ENCODE measurements at places on chromosomes 6 and 20.

DNA sequence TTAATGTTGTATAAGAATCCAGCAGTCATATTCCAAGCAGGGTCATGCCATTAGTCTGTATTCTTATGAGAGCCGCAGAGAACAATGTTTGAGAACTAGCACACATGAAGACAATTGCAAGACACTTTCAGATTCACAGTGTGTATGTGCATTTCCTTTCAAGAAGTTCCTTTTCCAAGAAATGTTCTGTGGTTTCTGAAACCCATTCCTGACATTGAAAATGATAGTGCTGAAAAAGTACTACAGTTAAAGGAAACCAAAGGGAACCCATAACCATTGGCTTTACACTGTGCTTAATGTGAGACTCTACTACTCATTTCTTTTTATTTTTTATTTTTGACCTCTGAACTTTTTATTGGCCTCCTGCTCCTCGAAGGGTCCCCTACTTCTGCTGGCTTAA lies 4.2 kb upstream of the CALHM6 start:
- DNase-seq = no peak

GRCh38 chr20:46111028-46111835 lies 6.9 kb upstream of the CD40 start:
- DNase-seq = no peak

DNA sequence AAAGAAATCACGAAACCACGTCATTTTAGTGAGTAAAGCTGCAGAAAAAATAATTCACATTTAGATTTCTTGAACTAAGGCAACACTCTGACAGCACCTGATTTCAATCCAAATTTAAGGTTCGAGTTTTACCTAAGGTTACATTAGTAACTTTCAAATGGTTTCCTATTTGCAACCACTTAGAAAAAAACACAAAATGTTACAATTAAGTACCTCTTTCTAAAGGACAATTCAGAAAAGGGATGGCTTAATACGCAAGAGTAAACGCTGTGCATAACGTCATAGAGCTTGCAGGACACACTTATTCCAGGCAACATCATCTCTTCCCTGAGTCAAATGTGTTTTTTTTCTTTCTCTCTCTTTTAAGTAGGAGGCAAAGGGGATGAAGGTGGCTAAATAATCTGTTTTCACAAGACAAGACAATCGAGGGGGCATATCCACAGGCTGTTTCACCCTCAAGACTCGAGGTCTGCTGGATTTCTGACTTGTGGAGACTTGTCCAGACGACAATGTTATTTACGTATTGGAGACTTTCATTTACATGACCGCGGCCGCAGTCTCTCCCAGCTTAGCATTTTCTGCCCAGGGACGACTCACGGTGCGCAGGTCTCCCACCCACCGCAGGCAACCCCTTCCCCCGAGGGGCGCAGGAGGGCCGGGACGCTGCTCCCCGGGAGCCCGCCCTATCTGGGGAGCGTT lies 86.0 kb downstream of the SESN1 start:
- DNase-seq = peak; percentile 7

DNA sequence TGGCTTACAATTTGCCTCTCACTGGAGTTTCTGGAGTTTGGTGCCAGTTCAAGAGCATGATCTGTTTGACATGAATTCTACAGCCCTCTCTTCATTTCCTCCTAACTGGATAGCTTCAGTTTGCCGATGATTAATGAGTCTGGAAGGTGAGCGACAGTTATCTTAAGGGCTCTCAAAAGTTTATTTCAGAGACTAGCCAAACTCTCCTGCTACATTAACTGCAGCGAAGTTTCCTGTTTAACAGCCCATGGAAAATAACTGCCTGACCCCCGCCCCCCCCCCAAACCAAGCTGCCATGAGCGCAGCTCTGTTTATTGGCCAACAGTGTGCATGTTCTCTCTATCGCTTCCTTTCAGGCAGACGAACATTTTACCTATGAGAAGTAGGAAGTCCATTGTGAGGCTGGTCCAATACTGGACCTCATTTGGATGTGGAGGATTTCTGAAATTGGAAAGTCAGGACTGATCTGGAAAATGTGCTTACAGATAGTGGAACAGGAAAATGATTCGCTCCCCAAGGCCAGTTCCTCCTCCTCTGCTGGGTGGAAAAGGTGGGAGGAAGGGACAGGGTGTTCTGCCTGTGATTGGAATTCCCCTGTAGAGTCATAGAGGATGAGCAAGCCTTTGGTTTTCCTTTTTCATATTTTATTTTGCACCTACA lies 522.2 kb upstream of the JAG1 start:
- no peak for DNase-seq

Data from amniotic stem cell (primary cell).